Lower leg skin (tissue), 4 donors: ENCODE measurements at places on chromosomes 1 and 21. TPM values are rescaled to one million over a fixed set of nuclear protein-coding genes. Genes with fewer than 3 reads are reported as not detected.

DNA sequence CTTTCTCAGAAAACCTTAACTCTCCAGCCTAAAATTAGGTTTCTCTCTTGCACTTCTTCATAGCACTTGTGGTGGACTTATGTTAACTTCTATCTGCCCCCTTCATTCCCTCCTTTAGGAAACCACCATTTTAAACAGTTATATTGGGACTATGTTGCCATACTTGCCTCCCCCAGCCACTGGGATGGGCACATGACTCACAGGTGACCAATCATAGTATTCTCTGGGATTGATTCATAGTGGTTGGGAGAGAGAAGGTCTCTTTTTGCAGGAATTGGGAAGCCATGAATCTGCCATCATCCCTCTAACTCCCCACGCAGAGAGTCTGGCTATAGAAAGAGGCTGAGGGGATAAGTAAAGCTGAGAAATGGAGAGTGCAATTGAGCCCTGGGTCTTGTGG lies 50.4 kb upstream of the NRDC start:
- no peak for DNase-seq

- DNase-seq, result no peak
Observed at GRCh38 chr1:16430606-16431005, 6.6 kb downstream of the SPATA21 start.

- no peak for DNase-seq
Observed at GRCh38 chr1:12339396-12339795, 109.6 kb downstream of the VPS13D start.

DNA sequence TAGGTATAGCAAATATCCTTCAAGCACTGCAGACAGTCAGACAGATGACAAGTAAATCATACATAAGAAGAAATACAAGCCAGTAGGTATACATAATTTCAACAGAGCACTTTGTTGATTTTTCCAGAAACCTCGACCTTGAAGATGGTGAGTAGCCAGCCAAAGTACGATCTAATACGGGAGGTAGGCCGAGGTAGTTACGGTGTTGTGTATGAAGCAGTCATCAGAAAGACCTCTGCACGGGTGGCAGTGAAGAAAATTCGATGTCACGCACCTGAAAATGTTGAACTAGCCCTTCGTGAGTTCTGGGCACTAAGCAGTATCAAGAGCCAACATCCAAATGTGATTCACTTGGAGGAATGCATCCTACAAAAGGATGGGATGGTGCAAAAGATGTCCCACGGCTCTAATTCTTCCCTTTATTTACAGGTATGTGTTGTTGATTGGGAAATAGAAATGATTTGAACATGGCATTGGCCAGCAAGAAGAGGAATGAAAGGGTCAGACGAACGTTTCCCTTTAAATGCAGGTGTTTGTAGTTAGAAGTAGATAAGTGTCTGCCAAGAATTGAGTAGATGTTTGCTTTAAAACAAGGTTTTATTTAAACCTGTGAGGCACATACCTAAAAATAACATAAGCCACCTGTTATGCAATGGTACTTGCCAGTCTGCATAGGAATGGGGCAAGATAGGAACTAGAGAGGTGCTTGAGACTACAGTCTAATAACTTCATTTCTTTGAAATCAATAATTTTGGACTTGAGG lies 2.7 kb downstream of the PDIK1L start:
- DNase-seq, result no peak

The OR2T29 gene
- total RNA-seq, result not detected

The RNPEP gene
- 98.5 TPM for total RNA-seq

The ARL8A gene
- 44.8 TPM for total RNA-seq

GRCh38 chr1:37303884-37304574 lies 170.4 kb upstream of the ZC3H12A start:
- DNase-seq, result no peak

The ITLN1 gene
- not detected for total RNA-seq

GRCh38 chr1:35454176-35454575 lies 103.0 kb downstream of the KIAA0319L start:
- DNase-seq, result no peak

DNA sequence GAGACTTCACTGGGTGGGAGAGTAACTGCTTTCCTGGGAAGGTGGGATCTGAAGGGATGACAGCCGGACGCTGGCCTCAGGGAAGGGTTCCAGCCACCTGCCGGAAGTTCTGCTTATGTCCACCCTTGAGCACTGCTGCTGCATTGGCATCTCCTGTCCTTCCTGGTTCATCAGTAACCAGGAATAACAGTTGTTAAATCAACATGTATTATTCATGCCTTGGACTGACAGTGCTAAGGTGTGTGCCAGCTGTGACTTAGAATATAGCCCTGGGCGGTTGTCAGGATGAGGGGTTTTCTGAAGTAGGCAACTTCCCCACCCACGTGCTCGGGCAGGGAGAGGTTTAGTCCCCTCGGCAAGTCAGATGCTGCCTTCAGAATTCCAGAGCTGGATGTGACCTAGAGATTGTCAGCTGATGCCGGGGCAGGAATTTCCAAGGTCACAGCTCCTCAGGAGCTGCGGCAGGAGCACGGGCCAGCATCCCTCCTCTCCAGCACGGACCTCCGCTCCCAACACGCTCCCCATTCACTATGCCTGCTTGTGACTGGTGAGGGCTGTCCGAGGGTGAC lies 17.9 kb downstream of the CLDN14 start:
- DNase-seq, result no peak

The CZIB gene
- 29.7 TPM for total RNA-seq

GRCh38 chr1:234244482-234244881 lies 128.8 kb upstream of the COA6 start:
- DNase-seq, result no peak

DNA sequence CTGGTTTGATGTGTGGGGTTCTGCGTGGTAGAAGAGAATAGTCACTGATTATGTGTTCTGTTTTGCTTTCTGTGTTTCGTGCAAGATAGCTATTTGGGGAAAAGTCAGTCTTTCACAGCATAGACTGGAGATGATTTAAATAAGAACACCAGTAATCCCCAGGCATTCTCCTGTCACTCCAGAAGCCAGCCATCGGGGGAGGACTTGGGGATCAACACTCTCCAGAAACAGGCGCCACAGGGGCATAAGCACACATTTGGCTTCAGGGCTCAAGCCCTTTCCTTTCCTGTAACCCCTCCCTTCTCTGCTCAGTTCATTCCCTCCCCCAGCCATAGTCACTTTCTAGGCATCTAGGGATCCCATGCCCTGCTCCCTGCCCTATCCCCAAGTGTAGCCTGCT lies 97.3 kb upstream of the BEND5 start:
- DNase-seq, result no peak

- no peak for DNase-seq
Observed at GRCh38 chr1:244444854-244445253, 6.9 kb downstream of the ADSS2 start.

The MRPL24 gene
- total RNA-seq, result 34.0 TPM

DNA sequence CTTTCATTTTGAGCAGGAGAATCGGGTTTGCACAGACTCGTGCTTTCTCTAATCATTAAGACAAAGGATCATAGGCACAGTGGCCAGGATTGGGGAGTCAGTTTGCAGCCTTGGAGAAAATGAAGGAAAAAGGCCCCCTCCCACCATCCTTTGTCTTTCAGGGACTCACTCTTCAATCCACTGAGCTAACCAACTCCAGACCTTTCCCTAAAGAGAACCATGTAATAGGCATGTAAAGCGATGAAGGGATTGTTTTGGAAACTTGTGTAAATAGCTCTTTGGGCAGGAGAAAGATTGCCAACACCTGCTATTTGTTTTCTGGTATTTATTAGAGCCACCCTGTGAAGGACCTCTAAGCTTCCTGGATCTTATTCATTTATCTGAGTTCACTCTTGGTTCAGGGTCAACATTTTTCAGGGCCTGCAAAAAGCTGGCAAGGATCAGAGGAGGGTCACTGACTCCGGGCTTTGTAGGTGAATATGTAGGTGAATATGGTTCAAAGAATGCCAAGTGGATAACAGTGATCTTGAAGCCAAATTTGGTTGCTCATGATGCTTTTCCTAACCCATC lies 192.6 kb upstream of the FGGY start:
- no peak for DNase-seq

DNA sequence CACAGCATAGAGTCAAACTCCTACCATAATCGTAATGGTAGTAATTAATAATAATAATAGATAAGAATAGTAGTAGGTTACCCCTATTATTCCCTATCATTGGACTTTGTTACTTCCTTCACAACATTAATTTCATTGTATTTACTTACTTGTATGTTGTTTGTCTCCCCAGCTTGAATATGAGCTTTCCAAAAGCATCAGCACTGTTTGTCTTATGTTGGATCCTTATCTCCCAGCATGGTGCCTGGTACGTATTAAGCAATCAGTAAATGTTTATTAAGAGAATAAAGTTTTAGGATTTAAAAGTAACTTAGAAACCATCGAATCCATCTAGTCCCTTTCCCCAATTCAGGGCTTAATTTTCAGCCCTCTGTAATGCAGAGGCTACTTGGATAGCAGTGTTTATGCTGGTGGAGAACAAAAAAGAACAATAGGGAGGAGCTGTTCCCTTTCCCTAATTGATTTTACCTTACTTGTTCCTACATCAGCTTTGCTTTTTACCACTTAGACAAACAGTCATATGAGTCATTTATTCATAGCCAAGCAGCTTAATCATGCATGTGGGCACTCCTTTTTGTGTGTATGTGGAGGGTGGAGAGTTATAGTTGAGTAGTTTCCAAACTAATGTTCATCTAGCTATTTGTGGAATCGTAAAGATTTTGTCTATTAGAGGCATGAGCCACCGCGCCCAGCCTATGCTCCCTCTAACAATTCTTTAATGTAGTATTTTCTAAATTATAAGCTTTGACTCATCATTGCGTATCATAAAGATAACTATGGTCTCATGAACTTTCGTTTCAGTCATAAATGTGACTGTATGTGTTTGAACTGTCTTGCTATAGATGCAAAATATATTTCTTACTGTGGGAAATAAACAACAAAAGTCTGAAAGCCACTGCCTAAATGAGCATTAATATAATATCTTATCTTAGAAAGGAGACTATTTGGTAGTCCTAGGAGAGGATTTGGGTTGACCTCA lies 20.9 kb upstream of the DR1 start:
- no peak for DNase-seq

DNA sequence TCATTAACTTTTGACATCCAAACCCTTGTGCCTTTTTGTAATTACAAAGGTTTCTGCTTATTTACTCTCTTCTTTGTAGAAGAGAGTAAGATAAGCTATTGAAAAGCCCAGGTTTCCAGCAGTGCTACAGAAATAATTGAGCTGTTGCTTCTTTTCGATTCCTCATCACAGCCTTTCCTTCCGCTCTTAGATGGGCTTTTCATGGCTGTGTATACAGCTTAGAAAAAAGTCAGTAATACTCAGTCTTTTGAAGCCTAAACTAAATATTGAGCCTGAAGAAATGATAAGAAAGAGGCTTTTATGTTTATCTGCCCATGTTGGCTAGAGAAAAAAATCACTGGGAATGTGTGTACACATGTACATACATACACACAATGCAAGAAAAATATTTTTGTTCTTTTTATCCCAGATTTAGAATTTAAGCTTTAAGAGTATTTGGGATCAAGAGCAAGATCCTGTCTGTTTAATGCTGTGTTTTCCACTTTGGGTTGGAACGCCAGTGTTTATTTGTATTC lies 172.4 kb downstream of the VPS13D start:
- no peak for DNase-seq

DNA sequence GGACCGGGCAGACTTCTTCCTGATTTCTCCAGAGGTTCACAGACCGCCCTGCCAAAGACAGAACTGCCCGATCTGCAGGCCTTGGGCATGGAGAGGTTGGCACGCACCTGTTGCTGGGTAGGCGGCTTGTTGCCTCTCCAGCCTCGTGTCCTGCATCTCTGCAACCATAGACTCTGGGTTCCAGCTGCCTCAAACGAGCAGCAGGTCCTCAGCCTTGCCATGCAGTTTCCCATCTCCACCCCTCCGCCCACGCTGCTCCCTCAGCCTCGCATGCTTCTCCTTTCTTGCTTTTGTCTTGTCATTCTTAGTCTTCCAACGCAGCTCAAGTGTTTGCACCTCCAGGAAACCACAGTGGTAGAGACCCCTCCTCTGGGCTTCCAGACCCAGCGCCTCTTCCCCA lies 126.2 kb downstream of the LACTBL1 start:
- DNase-seq, result no peak

GRCh38 chr1:222813866-222814535 lies 838 bp upstream of the DISP1 start:
- no peak for DNase-seq

- DNase-seq, result no peak
Observed at GRCh38 chr1:27049607-27050006, 37.0 kb upstream of the TENT5B start.

GRCh38 chr21:16455978-16456377 lies 726.2 kb downstream of the USP25 start:
- no peak for DNase-seq

DNA sequence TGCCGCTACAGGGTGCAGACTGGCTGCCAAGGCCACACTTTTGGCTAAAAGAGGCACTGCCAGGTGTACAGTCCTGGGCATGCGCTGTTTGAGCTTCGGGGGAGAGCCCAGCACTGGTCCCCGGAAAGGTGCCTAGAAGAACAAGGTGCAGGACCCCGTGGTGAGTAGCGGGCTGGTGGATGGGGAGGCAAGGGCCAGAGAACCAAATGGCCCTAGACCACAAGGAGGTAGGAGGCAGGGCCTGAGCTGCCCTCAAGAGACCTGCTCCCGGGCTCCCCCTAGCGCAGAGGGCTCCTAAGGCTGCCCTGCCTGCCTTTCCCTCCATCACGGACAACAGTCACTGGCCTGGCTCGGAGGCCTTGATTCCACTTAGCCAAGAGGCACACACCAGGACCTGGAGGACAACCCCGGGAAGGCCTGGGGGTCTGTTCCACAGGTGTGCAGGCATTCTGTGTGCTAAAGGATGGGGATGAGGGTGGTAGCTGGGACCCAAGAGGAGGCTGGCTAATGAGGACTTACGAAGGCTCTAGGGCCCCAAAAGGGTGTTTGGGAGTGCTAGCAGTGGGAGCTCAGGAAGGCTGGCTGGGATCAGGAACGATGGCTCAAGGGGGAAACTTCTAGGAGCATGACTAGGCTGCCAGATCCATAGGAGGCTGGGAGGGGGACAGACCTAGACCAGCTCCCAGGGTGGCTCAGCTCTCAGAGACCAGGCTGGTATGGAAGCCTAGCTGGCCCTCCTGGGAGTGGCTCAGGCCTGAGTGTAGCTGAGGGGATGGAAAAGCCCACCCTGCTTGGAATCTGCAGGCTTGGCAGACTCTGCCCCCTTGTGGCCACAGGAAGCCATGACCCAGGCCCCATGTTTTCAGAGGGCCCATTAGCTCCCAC lies 742 bp downstream of the ARTN start:
- no peak for DNase-seq

The NRIP1 gene
- total RNA-seq, result 16.8 TPM

The NBPF4 gene
- total RNA-seq, result not detected

The KDF1 gene
- total RNA-seq, result 34.0 TPM

The WDR64 gene
- not detected for total RNA-seq

DNA sequence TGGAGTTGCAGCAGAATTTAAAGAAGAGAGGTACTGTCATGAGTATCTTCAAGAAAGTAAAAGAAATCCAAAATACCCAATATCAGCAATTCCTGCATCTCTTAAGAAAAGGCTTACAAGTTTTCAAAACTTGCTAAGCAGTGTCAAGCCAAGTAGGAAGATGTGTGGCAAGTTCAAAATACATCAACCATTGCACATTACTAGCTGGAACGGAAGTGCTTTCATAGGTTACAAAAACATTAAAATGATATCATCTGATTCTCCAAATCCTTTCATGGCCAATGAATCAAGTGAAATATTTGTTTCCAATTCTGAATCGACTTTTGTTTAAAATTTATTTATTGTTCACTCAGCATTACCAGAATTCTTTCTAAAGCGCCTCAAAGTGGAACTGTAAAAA lies 5.7 kb upstream of the ABCA4 start:
- DNase-seq, result no peak

GRCh38 chr1:7447093-7447492 lies 324.0 kb upstream of the VAMP3 start:
- DNase-seq, result no peak

GRCh38 chr21:25949701-25950100 lies 214.9 kb downstream of the GABPA start:
- DNase-seq, result no peak
